Stimulated activated CD8-positive, alpha-beta memory T cell treated with anti-CD3 and anti-CD28 coated beads, Interleukin-7, amount 100 ng/mL, for 1 hour (primary cell): ENCODE measurements at places on chromosomes 4 and X.

- DNase-seq, result no peak
Measured at GRCh38 chr4:45539142-45539814, 584.6 kb downstream of the GABRG1 start.

- DNase-seq, result no peak
Measured at GRCh38 chr4:76012388-76012801, 5.1 kb upstream of the CXCL9 start.

DNA sequence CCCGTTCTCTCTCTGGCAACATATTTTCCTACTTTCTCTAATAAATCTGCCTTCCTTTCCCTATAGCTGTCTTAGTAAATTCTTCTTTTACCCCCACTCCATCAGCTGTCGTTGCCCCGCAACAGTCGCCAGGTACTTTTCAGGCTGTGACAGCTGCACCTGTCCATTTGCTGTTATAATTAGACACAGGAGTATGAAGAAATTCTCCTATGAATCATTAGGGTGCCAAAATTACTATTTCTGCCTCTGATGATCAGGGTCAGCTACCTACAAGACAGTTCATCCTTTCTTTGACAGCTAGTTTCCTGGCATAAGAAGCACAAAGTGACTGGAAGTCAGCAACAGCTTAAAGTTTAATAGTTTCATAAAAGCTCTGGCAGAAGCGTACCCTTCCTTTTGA lies 19.5 kb upstream of the GALNTL6 start:
- DNase-seq, result no peak

DNA sequence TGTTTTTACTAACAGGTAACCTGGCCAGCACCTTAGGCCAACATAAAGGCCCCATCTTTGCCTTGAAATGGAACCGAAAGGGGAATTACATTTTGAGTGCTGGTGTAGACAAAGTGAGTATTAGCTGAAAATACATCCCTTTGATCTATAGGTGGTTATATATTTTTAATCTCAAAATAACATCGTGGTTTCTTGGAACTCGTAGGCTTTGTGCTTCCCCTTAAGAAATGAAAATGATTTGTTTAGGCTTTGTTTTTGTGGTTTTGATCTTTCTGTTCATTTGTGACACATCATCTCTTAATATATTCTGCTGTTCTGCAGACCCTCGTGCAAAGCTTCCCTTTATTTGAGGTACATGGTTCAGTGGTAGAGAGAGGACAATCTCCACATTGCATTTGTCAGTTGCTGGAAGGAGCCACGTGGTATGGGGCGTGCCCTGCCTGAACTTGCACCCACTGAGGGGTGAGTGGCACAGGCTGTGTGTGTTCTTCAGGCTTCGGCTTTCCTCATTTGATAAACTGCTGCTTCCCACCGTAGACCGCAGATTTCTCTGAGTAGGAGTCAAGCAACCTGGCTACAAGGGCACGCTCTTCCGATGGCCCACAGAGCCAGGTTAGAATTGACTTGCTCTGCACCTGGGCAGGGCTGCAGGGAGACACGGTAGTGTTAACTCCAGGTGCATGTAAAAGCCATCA lies 72.2 kb downstream of the GPR143 start:
- no peak for DNase-seq

DNA sequence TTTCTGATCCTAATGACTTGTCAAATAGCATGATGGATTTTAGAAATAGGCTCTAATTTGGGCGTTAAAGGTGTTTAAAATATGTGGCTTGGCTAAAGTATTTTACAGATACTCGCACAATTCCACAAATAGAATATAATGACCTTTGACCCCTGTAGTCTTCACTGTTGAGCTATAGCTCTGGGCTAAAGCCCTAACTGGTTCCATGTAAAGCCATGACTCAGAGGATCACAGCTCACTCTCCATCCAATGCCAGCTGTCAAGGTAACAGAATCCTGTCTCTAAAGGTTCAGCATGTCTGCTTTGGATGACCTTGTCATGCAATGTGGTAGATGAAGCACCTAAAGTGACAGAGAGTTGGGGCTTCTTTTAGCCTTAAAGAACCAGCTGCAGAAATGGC lies 42.5 kb downstream of the TLR10 start:
- no peak for DNase-seq

DNA sequence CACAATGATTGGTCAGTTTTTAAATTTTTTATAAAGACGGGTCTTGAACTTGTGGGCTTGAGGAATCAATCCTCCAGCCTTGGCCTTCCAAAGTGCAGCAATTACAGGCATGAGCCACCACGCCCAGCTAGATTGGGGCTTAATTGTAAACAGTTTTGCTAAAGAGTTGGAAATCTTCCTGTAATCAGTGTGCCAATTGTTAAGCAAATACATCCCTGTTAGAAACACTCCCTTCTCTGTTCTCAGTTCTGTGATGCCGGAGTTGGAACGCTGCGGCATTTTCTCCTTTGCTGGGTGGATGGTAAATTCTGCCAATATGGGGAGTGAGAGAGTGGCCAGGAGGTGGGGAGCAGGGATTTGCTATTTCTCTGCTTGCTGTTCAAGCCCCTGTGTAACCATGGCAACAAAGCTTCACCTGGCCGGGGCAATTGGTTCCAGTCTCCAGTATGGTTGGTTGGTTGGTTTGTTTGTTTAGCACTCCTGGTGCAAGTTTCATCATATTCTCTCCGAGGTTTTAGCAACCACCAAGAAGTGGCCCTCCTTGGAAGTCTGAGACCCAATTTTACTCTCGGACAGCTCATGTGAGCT lies 3.0 kb upstream of the SPATA4 start:
- no peak for DNase-seq

GRCh38 chr4:177220376-177220775 lies 89.3 kb upstream of the NEIL3 start:
- no peak for DNase-seq

DNA sequence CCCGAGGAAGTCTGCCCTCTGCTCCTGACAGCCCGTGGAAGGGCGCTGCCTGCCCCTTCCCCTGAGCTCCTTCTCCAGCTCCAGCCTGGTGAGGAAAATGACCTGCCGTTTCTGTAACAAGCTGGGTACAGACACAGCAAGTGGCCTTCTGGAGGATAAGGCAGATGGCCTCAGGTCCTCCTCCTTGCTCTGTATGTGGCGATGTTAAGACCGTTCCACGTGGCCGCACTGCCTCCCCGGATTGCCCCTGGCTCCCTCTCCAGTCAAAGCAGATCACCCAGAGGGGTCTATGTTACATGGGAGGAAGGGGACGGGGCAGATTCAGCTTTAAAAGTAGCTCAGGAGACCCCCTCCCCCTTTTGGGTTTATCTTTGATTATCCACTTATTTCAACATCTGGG lies 80.3 kb upstream of the GATB start:
- no peak for DNase-seq

- no peak for DNase-seq
Measured at GRCh38 chr4:121041307-121042090, 30.8 kb downstream of the NDNF start.

GRCh38 chr4:173935622-173936405 lies 347.7 kb downstream of the FBXO8 start:
- no peak for DNase-seq

- DNase-seq, result no peak
Measured at GRCh38 chr4:144353292-144353691, 212.8 kb upstream of the GYPA start.

GRCh38 chr4:24024157-24024556 lies 134.3 kb upstream of the PPARGC1A start:
- DNase-seq, result no peak

- DNase-seq, result no peak
Measured at GRCh38 chr4:142104041-142104440, 467.7 kb downstream of the IL15 start.
